ENCODE measurements at places on chromosomes 4 and X.

GRCh38 chr4:40573593-40574311 is 55.9 kb downstream of the RBM47 start:
- DNase-seq, result no peak

- no peak for DNase-seq
Observed at GRCh38 chrX:12986886-12987285, 12.0 kb downstream of the TMSB4X start.

DNA sequence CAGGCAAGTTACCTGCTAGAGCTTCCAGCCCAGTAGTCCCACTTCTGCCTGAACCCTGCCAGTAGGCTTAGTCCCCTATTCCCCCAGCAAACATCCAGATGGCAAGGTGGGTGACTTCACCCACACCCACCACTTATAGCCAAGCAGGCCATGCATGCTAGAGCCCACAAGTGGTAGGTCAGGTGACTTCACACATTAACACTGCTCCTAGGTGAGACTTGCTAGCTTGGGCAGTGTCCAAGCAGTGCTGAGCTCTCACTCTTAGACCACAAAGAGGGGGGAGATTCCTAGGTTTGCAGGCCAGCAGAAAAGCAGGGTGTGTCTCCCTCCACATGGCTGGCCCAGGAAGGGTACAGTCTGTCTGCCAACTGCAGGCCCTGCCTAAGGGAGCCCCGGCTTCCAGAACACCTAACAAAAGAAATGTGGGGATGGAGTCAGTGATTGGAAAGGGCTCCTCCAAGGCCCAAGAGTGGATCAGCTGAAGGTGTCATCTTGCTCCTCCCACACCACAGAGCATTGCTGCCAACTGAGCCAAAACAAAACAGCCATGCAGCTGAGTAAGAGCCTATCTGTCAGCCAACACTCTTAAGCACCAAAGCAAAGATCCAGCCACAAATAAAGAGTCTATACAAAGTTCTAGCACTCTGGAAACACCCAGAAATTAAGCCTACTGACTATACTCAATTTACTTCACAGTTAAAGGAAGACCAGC is 158.1 kb upstream of the USP38 start:
- no peak for DNase-seq

GRCh38 chr4:139599594-139600374 is 43.8 kb upstream of the SETD7 start:
- DNase-seq, result no peak

DNA sequence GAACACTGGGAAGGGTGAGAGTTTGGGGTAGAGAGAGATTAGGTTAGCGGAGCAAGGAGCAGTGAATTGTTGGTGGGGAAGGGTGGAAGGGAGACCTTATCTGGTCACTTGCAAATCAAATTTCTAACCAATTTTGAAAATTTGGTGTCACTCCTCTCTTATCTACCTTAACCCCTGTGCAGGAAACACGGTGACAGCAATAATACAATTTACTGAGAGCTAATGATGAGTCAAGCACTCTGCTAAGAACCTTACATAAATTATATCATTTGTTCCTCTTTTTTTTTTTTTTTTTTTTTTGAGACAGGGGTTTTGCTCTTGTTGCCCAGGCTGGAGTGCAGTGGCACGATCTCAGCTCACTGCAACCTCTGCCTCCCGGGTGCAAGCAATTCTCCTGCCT is 116.4 kb downstream of the C4orf51 start:
- no peak for DNase-seq

GRCh38 chr4:160141206-160141605 is 1038.3 kb downstream of the RAPGEF2 start:
- no peak for DNase-seq

- no peak for DNase-seq
Observed at GRCh38 chr4:44256414-44256813, 192.2 kb downstream of the KCTD8 start.

GRCh38 chr4:113223001-113223400 is 173.5 kb downstream of the ANK2 start:
- DNase-seq, result no peak

DNA sequence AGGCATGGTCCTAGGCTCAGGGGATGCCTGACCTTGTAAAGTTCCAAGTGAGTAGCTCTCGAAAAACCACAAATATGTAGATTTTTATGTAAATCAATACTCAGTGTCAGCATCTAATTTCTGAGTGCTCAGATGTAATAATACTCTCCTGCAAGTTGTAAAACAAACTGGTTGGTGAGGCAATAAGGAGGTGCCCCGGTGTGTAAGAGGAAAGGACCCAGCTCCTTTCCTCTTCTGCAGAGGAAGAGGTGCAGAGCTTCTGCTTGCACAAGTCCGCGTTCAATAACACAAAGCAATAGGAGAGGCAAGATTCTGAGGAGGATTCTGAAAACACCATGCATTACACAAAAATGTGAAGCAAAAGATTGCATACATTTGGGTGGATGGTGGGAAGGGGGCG is 43.6 kb upstream of the ENPP6 start:
- no peak for DNase-seq

GRCh38 chr4:185598846-185599552 is 63.7 kb upstream of the PDLIM3 start:
- no peak for DNase-seq

- DNase-seq, result no peak
Observed at GRCh38 chr4:107037199-107037584, 1.1 kb upstream of the DKK2 start.

GRCh38 chrX:113548308-113549015 is 707.8 kb upstream of the AMOT start:
- DNase-seq, result no peak

- DNase-seq, result peak; percentile 35
Observed at GRCh38 chr4:167233685-167234315, 494 bp downstream of the SPOCK3 start.

- DNase-seq, result no peak
Observed at GRCh38 chr4:143701365-143701764, 890 bp upstream of the FREM3 start.

GRCh38 chr4:183977707-183978106 is 72.6 kb downstream of the STOX2 start:
- no peak for DNase-seq

DNA sequence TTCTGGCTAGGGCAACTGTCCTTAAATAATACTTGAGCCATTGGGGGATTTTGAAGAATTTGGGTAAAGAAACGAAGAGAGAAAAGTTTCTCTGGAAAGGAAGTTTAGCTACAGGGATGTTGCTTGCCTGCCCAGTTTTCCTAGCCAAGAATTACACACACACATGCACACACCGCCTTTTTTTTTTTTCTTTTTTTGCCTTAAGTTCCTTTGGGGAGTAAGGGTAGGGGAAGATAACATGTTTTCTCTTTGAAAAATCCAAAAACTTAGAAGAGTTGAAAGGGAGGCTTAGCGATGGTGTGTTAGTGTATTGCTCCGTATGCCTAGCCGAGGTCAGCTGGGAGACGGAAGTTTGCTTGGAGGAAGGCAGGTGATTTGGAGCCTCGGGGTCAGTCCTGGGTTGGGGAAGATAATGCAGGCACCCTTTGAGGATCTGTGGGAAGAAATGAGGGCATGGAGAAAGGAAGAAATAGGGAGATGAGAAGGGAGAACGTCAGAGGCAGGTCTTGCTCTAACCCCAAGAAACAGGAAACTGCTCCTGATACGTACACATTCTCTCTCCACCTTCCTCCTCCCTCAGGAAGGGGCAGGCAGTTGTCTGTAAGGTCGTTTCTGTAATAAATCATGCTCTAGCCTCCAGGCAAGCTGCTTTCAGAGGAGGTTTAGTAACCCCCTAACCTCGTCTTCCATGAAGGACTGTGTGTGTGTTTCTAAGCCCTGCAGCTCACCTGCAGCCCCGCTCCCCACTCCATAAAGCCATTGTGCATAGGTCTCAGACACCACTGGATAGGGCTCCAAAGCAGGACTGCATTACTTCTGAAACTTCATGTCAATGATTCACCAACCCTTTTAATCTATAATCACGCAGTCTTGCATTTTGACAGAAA is 10.5 kb downstream of the KLF3 start:
- no peak for DNase-seq

DNA sequence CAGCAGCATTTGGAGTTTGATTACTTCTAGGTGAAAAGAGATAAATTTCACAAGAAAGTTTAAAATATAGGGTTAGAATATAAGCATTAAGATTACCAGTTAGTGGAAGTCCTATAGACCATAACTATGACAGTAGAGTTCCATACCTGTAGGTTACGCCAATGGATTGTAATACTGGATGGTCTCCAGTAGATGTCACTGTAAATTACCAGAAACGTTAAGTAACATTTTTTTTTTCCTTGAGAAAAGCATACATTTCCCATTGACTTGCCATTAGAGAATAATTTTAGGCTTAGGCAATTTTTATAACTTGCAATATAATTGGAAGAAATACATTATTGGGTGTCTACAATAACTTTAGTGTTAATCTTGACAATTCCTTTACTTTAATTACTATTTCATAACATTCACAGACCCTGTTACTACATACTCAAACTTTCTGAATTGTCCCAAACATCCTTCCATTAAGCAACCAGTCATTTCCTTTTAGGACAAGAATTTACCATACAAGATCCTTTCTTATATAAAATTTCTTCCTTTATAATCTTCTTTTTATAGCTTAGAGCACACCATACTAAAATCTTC is 304.1 kb upstream of the TECRL start:
- DNase-seq, result no peak

GRCh38 chrX:129540068-129540653 is at the start of gene OCRL:
TSS of gene OCRL (plus strand) at chrX:129540259. CDS start at chrX:129540440, 181 bp downstream.
- peak; percentile 12 for DNase-seq

DNA sequence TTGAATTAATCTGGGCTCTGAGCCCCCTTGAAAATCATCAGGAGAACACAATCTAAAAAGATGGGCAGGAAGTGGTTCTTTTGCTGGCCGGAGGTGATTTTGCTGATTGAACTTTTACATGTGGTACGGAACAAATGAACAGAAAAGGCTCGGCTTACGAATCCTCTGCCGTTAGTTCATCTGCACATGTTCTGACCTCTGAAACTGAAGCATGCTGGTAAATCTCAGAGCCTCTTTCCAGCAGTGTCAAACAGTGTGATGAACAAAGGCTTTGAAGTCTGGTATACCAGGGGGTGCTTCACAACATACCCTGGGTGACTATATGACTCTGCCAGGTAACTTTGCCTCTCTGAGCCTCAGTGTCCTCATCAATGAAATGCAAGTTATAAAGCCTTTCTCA is 194.2 kb upstream of the C1QTNF7 start:
- no peak for DNase-seq

DNA sequence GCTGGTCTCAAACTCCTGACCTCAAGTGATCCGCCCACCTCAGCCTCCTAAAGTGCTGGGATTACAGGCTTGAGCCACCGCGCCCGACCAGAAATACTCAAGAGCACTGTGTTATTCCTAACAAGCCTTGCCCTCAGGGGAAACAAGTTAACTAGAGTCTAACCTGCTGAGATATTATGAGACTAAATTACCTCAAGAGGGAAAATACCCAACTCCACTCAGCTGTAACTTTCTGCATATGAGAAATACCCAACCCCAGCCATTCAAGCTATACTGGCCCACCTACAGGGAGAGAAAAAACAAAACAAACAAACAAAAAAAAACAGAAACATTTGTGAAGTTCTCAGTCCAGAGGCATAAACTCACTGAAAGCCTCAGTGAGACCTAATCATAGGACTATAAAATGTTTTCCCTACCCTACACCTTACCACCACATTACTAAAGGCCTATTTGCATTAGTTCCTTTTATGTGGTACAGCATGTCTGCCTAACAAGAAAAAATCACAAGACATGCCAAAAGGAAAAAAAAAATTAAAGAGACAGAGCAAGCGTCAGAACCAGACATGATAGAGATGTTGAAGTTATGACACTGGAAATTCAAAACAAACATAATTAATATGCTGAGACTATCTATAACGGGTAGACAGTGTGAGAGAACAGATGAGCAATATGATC is 876.0 kb downstream of the FSTL5 start:
- no peak for DNase-seq

DNA sequence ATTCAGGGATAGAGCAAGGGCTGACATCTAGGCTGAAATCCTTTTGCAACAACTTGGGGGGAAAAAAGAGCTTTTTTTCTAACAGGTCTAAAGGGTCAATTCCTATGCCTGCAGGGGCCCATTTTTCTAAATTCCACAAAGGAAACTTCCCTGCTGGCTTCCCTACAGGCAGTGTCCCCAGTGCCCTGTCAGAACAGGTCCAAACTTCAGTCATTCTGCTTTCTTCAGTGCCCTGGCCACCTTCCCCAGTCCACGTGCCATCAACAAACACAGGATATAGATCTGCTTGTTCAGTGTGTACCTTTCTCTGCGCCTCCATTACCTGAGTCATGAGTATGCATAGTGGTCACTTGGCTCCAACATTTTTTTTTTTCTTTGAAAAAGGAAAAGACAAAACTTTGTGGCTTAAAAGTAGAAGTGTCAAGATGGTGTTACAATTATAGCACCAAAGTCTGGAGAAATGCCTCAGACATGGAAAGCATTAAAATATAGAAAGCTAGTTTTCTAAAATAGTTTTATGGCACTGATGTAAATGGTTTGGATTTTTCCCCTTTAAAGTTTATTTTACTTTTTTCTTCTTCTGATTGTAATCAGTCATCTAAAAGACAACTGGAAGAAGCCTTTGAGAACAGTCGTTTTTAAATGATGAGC is 84.0 kb upstream of the JADE1 start:
- no peak for DNase-seq

DNA sequence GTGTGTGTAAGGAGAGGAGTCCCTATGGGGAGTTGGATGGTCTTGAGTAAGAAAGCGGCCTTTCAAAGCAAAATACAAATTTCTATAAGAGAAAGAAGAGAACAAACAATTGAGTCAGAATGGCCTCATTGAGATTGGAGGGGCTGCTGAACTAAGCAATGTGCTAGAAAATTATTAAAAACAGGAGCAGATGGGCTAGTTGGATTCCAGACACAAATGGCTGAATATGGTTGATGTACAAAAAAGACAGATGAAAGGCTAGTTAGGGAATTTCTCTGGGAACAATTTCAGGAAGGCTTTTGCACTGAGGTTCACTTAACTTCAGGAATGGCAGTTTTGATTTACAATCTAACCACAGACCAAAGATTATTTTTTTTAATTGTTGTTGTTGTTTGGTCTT is 1806.8 kb upstream of the TENM3 start:
- DNase-seq, result no peak

GRCh38 chrX:7926501-7926900 is 712 bp downstream of the PNPLA4 start:
- DNase-seq, result no peak

GRCh38 chr4:5968246-5968645 is 50.0 kb downstream of the C4orf50 start:
- DNase-seq, result no peak

DNA sequence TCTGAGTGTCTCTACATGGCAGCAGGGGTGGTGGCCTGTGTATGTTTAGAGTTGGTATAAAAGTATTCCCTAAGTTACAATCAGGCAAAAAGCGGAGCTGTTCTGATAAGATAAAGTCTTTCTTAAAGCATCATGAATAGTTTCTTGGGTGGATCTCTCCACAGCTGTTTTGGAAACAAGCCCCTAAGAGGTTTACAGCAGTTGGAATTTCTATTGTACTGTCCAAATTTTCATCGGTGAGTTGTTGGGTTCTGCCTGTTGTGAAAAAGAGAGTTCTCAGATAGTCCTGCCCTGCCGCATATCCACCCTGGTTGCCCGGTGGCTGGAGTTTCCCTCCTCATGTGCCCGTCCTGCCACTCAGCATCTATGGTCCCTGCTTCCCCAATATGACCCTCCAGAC is 50.1 kb downstream of the C4orf51 start:
- no peak for DNase-seq

- DNase-seq, result no peak
Observed at GRCh38 chr4:9875516-9875915, 94.1 kb downstream of the DRD5 start.

Measured in anterior cingulate cortex (tissue), 58 donors.